MG63 (cell line): ENCODE measurements at places on chromosomes 6 and 20.
A peak's percentile ranks its signal among the peaks of the same experiment; 100 is the strongest.

GRCh38 chr6:5899216-5900045 is 107.3 kb downstream of the NRN1 start:
- no peak for DNase-seq

GRCh38 chr6:26426691-26427450 is 13.4 kb upstream of the BTN3A3 start:
- DNase-seq = no peak

DNA sequence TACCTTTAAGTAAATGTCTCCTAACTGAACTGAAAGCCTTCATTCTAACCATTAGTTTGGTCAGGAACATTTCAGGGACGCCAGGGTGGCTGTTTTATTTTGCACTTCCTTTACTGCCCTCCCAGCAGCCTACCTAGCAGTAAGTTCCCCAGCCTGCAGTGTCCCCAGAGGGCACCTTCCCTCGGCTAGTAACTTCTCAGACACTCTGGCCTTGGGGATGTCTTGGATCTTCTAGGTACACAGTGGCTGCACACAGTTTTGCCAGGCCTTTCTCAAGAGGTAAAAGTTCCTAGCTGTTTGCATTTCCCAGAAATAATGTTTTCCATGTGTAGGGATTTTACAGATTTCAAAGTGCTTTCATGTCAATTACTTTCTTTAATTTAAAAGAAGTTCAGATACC is 378 bp upstream of the LAMA2 start:
- DNase-seq = peak; percentile 24

DNA sequence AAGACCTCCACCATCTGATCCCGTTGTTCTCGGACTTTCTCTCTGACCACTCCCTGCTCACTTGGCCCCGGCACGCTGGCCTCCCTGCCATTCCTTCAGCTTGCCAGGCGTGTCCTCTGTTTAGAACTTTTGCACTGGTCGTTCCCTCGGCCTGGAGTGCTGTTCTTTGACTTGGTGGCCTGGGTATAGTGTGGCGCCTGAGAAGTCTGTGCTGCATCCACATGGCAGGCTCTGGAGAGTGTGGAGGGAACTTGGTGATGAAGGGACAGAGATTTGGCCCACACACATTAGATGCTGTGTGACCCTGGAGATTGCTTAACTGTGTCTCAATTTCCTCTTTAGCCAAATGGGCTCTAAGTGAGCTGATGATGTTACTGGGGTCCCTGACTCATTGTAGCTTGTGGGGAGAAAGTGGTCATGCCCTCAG is 13.0 kb upstream of the TGM2 start:
- no peak for DNase-seq

GRCh38 chr6:46845126-46845525 is 51.9 kb downstream of the MEP1A start:
- no peak for DNase-seq

DNA sequence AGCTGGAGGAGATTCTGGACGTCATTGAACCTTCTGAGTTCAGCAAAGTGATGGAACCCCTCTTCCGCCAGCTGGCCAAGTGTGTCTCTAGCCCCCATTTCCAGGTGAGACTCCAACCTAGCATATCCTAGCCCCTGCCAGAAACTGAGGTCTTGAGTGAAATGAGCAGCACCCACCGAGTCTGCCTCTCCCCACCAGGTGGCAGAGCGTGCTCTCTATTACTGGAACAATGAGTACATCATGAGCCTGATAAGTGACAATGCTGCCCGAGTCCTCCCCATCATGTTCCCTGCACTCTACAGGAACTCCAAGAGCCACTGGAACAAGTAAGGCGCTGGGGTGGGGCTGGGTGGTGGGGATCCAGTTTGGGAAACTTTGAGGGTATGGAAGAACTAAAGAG is 4.6 kb downstream of the MEA1 start:
- DNase-seq = peak; percentile 18

- no peak for DNase-seq
Measured at GRCh38 chr20:4560667-4561066, 161.0 kb upstream of the PRND start.

DNA sequence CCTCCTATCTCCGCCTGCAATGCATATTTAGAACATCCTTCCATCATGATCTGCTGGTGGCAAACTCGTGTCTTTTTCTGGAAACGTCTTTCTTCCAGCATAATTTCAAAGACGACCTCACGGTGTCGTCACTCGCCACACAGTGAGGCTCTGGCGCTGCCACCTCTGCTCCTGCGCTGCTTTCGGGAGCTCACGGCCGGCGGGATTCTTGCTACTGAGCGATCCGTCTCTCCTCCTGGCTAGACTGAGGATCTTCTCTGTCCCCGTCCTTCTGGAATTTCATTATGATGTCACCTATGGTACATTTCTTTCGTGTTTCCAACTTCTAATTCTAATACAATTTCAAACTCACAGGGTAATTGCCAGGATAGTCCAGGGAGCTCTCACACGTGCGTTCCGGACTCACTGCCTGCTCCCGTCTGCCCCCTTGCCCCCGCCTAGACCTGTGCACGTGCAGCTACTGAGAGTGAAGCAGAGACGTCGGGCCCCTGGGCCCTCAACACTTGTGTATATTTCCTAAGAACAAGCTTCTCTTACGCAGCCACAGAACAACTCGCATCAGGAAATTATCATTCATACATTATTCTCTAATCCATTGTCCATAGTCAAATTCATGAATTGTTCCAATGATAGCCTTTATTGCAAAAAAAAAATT is 25.5 kb upstream of the HELZ2 start:
- no peak for DNase-seq

DNA sequence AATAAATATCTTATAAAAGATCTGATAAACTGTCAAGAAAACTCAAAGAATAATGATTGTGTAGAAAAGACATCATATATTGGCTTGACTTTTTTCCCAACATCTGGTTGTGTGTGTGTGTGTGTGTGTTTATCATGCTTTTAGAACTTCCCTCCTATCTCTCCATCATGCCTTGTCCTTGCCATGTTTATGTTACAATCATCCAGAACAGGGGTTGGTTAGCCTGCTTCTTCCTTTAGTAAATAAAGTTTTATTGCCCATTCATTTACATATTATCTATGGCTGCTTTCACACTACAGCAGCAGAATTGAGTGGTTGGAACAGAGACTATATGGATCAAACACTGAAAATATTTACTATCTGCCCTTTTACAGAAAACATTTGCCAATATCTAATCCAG is 52.8 kb upstream of the RIPOR2 start:
- no peak for DNase-seq

DNA sequence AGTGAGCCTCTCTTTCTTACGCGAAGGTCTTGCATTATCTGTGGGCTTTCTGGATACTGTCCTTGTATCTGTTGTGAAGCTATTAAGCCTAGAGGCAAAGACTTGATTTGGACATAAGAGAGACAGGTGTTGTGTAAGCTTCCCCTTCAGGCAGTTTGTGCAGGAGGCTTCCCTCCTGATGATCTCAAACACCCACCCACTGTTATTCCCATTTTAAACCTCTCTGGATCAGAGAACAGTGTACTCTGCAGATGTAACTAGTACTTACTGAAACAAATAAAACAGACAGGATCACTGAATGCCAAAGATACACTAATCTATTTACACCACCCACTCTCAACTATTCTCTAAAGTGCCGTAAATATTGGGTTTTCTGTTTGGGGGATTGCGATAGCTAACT is 113.8 kb upstream of the RAB32 start:
- no peak for DNase-seq

DNA sequence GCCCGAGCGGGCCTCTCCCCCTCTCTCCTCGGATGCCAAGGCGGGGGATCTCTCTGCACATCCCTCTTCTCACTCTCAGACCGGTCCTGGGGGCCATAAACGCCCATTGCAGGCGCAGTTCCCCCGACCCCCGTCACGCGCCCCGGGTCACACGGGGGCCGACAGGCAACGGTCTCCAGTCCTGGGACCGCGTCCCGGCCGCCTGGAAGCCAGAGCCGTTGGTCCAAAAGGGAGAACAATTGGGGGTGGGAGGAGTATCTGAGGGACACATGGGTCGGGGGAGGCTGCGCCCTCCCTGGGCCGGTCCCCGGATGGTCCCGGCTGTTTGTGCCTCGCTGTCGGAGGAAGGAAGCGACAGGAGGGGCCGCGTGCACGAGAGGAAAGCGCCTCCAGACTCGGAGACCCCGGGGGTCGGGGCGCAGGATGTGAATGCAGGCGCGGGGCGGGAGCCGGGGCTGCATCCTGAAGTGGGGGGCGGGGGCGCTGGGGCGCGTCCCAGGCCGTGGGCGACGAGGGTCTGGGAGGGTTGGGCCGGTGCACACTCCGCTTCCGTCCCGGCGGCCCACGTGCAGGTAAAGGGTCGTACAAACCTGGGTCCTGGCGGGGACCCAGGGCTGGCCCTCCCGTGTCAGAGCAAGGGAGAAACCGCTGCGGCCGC is 903 bp downstream of the SLC4A11 start:
- no peak for DNase-seq

DNA sequence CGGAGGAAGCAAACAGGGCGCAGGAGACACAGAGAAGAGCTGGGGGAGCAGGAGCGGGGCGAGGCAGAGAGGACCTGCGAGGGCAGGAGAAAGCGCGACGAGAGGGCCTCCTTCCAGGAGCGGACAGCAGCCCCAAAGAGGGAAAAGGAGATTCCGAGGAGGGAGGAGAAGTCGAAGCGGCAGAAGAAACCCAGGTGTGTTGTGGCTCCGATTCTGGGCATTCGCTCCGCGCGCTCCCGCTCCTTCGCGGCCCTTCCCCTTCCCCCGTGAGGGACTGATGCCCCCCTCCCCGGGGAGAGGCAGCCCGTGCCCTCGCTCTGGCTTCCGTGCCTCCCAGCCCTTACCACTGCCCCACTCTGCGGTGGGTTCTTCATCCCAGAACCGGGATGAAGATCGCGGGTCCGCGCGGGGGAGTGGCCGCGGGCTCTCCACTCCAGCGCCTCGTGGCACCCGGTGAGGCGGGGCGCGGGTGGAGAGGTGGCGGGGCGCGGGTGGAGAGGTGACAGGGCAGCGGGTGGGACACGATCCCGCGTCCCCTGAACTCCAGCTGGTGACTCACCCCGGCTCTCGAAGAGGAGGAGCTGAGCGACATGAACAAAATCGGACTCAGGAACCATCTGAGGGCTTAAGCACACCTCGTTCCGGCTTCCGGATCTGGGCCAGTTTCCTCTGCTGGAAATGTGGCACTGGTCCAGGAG is 22.4 kb downstream of the TMC2 start:
- DNase-seq = peak; percentile 4

- no peak for DNase-seq
Measured at GRCh38 chr6:170434117-170434820, 118.8 kb downstream of the PSMB1 start.

- no peak for DNase-seq
Measured at GRCh38 chr6:163940705-163941623, 526.4 kb downstream of the QKI start.

- DNase-seq = no peak
Measured at GRCh38 chr20:38917657-38918056, 8.6 kb upstream of the FAM83D start.

DNA sequence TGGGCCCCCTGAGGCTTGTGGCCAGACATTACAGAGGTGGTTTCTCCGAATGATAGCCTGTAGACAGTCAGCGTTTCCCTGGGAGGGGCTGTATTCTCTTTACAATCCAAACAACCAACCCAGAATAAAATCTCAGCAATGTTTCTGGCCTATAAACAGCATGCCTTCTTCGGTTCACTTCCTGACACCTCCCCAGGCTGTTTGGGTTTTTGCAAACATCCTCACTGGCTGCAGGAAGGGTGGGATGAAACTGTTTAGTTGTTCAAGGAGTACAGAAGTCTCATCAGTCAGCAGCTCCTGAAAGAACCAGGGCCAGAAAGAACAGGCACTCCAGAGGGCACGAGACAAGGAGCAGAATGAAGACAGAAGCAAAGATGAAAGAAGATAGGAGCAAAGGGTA is 350.0 kb downstream of the QKI start:
- no peak for DNase-seq

- DNase-seq = peak; percentile 48
Measured at GRCh38 chr20:51624157-51624731, 81.7 kb upstream of the NFATC2 start.

DNA sequence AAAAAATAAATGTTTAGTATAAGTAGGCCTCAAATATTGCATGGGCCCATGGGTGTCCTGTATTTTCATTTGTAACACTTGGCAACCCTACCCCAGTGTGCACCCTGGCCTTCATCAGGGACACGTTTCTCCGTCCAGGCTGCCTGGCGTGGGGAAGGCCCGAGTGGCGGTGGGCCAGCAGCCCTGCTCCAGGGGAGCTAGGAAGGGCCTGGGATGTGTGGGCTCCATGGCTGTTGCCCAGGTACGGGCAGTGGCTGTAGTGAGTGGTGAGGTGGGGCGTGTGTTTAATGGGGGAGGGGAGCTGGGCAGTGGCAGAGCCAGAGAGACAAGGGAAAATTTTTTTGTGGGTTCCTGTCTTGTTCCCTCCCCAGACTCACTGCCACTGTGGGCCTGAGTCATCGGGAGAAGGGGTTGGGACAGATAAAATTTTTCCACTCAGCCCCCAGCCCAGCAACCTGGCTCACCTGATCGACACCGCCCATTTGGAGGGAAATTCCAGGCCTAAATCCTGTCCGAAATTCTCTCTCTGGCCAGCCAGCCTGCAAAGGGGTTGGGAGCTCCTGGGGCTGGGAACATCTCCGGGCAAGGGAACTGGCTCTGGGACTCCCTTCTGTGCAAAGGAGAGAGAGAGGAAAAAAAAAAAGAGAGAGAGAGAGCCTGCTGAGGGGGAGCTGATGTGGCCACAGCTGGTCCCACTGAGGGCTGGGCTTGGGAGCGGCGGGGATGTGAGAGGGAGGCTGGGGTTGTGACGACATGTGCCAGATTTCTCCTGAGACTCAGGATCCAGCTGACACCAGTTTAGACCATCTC is 32.5 kb upstream of the VEGFA start:
- DNase-seq = no peak

GRCh38 chr20:14523090-14523489 is 185.7 kb upstream of the FLRT3 start:
- DNase-seq = no peak

DNA sequence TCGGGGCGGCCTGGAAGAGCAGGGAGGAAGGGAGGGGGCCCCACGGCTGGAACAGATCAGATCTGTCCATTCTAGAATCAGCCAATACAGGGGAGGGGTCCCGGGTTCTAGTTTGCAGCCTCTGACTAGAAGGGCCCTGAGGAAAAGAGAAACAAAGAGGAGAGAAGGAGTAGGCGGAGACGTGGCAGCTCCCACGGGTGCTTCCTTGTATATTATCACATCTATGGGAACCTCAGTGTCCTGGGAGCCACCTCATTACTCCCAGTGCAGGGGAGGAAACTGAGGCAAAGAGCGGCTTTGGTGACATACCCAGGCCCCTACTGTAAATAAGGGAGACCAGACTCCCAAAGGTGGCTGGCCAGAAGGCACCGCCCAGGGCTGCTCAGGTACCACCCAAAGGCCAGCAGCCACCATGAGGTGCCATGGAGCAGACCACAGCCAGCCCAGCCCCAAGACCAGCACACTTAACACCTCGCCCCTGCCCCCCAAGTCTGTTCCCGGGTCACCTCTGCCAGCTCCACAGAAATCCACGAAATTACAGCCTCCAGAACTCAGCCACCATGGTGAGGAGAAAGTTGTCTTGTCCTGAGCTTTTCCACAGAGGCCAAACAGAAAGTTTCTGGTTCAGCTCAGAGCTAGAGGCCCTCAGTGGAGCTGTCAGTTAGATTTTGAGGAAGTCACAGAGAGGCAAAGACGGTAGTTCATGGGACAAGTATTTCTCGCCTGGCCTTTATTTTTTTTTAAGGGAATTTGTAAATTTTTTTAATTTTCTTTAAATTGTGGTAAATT is 2.1 kb downstream of the ZC3H12D start:
- DNase-seq = no peak
